ENCODE measurements at places on chromosomes 2 and 18.

- no peak for DNase-seq
These were observed 20.6 kb downstream of the EFR3B start for GRCh38 chr2:25062511-25062917.

- DNase-seq, result no peak
These were observed 323.5 kb downstream of the AFF3 start for GRCh38 chr2:99818842-99819241.

- no peak for DNase-seq
These were observed 29.1 kb downstream of the TMEM131 start for GRCh38 chr2:97966545-97967215.

- no peak for DNase-seq
These were observed 97.5 kb upstream of the FSHR start for GRCh38 chr2:49251766-49252165.

GRCh38 chr2:234649951-234650350, 153.1 kb upstream of the ARL4C start:
- DNase-seq, result no peak

DNA sequence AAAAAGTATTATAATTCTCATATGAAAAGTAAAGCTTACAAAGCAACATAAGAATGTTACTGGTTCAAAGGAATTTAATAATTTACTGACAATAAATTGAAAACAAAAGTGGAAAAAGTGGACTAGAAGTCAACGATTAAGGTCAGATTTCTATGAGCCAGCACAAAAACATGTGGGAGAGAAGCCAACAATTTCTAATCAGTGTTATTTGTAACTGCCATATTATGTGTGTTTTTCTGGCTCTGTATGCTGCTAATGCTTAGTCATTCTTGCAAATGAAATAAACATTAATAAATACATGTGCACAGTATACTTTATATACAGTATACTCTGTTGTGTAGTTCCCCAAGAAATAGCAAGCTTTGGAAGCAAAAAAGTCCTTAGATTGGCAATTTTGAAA, 301.3 kb upstream of the RGPD4 start:
- no peak for DNase-seq

DNA sequence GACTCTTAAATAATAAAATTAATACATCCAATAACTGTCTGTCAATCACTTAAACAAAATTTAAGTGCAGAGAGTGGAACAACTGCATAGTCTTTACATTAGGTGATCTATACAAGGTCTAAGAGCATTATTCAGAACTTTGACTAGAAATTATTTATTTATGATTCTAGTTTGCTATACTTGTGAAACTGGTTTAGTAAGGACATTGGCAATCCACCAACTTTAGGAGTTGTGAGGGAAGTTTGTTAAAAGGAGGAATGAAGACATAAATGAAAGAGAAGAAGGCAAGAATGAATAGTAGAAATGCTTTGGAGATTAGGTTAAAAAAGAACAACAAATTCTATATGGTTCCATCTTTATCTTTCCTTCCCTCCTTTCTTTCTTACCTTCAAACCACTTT, 217.5 kb downstream of the GPD2 start:
- no peak for DNase-seq

GRCh38 chr18:901761-902160, 2.9 kb upstream of the ADCYAP1 start:
- no peak for DNase-seq

DNA sequence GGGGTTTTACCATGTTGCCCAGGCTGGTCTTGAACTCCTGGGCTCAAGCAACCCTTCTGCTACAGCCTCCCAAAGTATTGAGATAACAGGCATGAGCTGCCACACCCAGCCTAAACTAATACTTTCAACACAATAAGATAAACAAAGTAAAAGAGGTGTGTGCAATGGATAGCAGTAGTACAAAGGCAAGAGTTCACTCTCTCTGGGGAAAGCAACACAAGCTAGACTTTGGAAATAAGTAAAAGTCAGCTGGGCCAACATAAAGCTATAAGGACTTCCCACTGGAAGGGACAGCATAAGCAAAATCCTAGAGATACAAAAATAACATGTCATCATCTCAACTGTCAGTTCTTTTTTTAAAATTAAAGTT, 5.2 kb upstream of the NOSTRIN start:
- no peak for DNase-seq

DNA sequence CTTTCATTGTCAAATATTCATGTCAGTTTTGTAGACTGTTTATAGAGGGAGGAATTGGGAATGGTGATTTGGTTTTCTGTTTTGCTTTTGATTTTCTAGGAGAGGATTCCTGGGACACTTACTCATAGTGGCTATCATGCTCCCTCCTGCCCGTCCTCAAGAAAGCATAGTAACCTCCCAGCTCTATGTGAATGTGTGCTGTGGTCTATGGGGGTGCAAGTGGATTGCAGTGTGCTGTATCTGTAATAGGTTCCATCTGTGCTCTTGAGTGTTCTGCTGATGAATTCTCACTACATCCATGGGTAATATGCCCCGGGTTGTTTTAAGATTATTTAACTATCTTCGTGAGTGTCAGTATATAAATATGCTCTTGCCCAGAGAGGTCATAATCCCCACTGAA, 811.3 kb downstream of the CNTNAP5 start:
- DNase-seq, result no peak

- DNase-seq, result no peak
These were observed at the start of gene NEU4 for GRCh38 chr2:241808721-241809382. Gene NEU4, plus strand, starts transcription at chr2:241809193. Its CDS starts 5,292 bp downstream, at chr2:241814485.

All from stimulated activated CD4-positive, alpha-beta T cell treated with anti-CD3 and anti-CD28 coated beads, Interleukin-15, amount 100 ng/mL, for 24 hours (primary cell).